Lower leg skin (tissue), 4 donors: ENCODE measurements at places on chromosomes 5 and 9.

DNA sequence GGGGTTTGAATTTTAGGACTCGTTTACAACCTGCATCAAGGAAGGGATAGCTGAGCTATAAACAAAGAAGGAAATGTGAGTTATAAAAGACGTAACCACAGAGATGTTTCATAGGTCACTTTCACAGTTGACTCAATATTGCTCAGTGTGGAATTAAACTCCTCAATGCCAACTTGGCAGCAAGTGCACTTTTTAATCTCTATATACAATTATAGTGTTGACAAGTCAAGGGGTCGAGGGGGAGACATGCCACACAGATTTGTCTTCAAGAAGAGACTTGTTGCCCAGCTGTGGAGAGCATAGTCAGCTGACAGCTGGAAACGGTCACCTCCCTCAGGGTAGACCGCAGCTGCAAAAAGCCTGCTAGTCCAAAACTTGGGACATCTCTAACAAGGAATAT lies 163.4 kb upstream of the DMAC1 start:
- no peak for DNase-seq

GRCh38 chr5:162719720-162720119 lies 652.1 kb downstream of the GABRG2 start:
- no peak for DNase-seq

GRCh38 chr9:104071589-104071988 lies 22.5 kb upstream of the SMC2 start:
- no peak for DNase-seq

DNA sequence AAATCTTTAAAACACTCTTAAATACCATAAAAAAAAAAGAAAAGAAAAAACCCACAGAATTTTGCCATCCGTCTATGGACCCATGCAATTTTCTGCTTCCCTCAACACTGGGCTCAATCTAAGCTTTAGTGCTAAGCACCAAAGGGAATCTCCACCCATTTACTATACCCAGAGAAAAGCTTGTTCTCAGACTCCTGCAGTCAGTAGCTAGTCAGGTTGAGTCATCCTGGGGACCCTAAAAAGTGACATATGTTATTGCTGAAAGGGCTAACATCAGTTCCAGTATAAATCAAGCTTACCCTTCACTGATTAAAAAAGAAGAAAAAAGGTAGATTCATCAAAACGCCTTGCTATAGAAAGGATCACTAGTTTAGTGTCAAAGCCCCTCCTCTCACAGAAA lies 177.6 kb downstream of the MUSK start:
- DNase-seq = no peak

- DNase-seq = no peak
Observed at GRCh38 chr9:80899208-80899607, 790.1 kb downstream of the TLE1 start.

DNA sequence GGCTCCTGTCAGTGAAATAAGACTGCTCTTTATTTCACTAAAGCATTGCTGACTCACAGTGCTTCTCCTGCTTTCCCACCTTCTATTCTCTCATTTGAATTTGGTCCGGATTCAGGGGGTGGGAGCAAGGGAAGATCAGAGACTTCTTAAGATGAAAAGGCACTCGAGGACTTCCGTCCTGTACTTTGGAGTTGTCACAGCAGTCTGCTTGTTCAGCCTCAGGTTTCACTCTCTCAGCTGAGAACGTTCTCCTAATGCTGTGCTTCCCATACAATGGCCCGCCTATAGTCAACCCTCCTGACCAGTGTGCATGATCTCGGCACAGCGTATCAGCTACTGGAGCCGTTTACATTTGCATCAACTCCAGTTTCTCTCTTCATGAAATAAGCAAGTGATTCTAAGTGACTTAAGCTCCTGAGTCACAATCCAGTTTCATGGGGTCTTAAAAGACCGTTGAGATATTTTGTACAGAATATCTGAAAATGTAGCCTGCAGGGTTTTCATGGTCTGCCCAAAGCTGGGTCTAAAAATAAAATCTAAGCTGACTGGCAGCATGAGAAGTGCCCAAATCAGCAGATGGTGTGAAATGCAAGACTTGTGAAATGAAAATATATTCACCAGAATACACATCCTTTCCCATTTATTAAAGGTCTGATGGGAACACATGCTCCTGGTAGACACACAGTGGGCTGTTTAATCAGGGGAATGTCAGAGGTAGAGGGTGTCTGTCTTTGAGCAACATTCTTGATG lies 145.0 kb downstream of the ADCY2 start:
- no peak for DNase-seq
